NCI-H526 treated with DMSO at 0.1 percent for 48 hours (cell line): ENCODE measurements at places on chromosomes 1 and 21.
A peak's percentile ranks its signal among the peaks of the same experiment; 100 is the strongest.

GRCh38 chr1:174013864-174014418, 8.2 kb downstream of the RC3H1 start:
- DNase-seq: no peak

DNA sequence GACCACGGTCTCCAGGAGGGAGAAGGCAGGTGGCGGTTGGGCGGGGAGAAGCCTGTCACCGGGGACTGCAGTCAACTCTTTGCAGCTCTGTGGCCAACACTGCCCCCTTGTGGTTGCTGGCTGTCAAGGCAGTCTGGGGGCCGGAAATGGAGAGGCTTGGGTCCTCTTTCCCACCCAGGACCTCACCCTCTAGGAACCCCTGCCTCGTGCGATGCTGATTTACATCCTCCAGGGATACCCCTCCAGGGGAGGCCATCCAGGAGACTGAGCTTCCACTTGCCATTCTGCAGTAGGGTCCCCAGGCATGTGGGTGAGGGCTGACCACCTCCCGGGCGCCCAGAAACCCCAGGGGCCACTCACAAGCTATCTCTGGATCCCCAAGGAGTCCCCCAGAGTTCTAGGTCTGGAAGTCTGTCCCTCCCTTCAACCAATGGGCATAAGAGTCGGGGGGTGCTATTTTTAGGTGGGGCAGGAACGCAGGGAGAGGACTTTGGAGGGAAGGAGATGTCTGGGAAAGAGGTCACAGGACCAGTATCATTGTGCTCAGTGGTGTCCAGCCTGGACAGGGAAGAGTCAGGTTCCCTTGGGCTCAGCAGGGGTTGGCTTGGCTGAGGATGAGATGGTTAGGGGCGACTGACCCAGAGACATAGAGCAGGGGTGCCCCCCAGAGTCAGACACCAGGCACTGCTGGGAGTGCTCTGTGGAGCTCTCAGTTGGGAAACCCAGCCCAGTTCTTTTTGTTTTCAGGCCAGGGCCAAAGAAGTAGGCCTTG, 7.1 kb upstream of the GPR61 start:
- peak; percentile 42 for DNase-seq

GRCh38 chr1:248793592-248793991, 32.1 kb downstream of the SH3BP5L start:
- DNase-seq: no peak

DNA sequence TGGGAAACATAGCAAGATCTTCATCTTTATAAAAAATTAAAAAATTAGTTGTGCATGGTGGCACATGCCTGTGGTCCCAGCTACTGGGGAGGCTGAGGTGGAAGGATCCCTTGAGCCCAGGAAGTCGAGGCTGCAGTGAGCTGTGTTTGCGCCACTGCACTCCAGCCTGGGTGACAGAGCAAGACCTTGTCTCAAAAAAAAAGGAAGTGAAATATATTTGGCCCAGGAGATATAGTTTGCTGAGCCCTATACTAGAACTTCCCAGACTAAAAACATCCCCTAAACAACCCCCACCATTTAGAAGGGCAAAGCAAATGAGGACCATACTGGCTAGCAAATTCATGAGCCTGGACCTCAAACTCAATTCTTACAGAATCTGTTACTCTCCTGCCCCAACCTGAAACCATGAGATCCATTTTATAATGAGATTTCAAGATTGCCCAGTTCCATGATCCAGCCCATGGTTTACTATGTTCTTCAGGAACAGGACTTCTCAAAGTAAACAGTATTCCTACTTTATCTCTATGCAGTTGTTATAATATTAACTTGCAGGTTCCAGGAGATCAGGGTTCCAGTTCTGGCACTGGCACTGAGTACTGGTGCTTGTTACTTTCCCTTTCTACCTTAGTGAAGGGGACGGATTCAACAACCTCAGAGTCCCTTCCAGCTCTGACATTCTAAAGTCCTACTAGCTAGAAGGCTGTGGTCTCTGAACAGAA, 48.9 kb upstream of the TADA1 start:
- no peak for DNase-seq

GRCh38 chr1:77560741-77561140, 121.7 kb downstream of the ZZZ3 start:
- no peak for DNase-seq
